ENCODE measurements at places on chromosomes 2 and 18. TPM values are rescaled to one million over a fixed set of nuclear protein-coding genes. Genes with fewer than 3 reads are reported as not detected.

ADCYAP1 gene
- polyA plus RNA-seq = 0.34 TPM

VSNL1 gene
- 4.9 TPM for polyA plus RNA-seq

EGR4 gene
- not detected for polyA plus RNA-seq

SP140 gene
- 0.62 TPM for polyA plus RNA-seq

AMER3 gene
- polyA plus RNA-seq = not detected

MBP gene
- polyA plus RNA-seq = 12.9 TPM

CTLA4 gene
- 0.09 TPM for polyA plus RNA-seq

SPDYA gene
- polyA plus RNA-seq = 1.2 TPM

DNA sequence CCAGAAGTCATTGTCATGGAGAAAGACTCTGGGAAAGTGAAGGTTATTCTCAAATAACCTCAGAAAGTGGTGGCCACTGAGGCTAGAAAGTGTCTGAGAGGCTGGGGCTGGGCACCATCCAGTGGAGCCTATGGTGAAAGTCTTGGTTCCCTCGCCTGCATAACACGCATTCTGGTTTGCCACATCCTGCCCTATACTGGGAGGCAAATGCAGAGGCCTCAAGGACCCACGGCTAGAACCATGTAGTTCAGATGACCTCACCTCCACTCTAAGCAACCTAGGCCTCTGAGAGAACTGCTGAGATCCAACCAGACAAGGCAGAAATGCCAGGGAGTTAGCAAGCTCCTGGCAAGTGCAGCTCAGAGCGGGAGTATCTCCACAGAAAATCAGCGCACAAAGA lies 5.1 kb downstream of the ITGB6 start:
- DNase-seq = no peak

DNA sequence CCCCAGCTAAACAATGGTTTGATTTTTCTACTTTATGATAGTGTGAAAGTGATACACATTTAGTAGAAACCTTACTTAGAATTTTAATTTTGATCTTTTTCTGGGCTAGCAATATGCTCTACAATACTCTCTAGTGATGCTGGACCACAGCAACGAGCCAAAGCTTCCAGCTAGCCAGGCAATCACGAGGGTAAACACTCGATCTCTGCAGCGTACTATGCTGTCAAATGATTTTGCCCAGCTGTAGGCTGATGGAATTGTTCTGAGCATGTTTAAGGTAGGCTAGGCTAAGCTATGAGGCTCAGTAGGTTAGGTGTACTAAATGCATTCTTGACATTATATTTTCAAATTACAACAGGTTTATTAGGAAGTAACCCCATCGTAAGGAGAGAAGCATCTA lies 207.5 kb downstream of the LRRTM4 start:
- no peak for DNase-seq

DNA sequence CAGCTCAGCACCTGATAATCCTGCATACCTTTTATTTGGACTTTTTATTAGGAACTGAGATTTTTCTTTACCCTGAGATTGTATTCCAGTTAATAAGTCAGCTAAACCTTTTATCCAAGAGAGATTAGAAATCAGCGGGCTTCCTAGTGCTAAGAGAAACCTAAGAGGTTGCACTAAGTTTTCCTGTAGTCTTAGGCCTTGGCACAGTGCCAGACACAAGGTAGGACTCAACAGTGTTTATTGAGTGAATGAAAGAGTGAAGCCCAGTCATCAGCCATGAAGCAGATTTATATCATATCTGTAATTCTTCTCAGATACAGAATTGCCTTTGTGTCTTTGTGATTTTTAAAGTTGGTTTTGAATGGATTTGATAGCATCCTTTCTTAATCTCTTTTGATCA lies 13.6 kb downstream of the OTX1 start:
- no peak for DNase-seq

- peak; percentile 92 for DNase-seq
Observed at GRCh38 chr2:189411860-189412259, 29.4 kb upstream of the WDR75 start.

DNA sequence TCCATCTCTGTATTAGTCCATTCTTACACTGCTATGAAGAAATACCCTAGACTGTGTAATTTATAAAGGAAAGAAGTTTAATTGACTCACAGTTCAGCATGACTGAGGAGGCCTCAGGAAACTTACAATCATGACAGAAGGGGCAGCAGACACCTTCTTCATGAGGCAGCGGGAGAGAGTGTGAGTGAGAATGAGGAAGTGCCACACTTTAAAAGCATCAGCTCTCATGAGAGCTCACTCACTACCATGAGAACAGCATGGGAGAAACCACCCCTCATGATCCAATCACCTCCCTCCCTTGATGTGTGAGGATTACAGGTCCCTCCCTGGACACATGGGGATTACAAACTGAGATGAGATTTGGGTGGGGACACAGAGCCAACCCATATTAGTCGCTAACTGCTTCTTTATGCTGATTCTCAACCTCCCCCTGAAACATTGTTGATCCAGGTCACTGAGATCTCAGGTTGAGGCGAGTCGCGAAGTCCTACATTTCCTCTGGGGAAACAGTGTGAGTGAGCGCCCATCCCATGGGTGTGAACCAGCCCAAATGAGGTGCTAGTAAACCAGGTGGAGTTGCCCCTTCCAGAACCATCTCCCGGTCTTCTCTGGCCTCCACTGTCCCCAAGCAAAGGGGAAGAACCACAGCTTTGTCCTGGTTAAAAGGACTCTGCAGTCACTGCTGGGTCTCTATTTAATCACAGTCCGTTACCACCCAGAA lies 123.8 kb downstream of the CAPN13 start:
- DNase-seq = no peak

- DNase-seq = no peak
Observed at GRCh38 chr2:69689466-69689865, 45.9 kb upstream of the AAK1 start.

GRCh38 chr2:148533004-148533403 lies 111.5 kb upstream of the EPC2 start:
- DNase-seq = no peak

- DNase-seq = no peak
Observed at GRCh38 chr2:147980940-147981528, 39.5 kb downstream of the ORC4 start.

DNA sequence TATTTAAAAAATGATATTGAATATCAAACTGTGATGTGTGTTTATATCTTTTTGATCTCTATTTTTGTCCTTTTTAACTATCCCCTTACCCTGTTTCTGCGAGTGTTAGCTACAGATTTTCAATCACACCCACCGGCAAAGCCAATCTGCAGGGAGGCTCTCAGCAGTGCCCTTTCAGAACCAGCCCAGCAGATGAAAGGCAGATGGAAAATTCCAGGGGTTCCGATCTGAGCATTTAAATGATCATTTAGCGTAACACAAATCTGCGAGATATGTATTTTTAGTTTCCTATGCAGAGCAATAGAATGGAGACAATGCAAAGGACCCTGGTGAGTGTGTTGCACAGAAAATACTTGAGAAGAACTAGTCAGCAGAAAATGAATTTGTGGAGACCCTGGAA lies 2170.5 kb upstream of the PIK3C3 start:
- no peak for DNase-seq

- no peak for DNase-seq
Observed at GRCh38 chr2:136210455-136210805, 92.5 kb upstream of the CXCR4 start.

DNA sequence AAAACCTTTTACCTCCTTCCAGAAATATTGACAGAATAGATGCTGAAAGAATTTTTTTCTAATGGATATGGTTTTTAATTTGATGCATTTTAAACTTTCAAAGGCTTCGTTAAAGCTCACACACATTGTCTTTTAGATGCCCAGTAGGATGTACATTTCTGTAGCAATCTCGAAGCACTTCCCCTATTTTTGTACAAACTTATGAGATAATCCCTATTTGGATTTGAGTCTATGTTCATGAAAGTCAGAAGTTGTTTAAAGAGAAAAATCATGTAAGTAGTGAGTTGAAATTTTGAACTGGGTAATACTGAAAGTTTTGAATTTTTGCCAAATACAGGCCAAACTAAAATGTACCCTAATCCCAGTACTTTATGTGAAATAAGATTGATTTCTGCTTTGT lies 38.1 kb upstream of the MMADHC start:
- DNase-seq = no peak

DNA sequence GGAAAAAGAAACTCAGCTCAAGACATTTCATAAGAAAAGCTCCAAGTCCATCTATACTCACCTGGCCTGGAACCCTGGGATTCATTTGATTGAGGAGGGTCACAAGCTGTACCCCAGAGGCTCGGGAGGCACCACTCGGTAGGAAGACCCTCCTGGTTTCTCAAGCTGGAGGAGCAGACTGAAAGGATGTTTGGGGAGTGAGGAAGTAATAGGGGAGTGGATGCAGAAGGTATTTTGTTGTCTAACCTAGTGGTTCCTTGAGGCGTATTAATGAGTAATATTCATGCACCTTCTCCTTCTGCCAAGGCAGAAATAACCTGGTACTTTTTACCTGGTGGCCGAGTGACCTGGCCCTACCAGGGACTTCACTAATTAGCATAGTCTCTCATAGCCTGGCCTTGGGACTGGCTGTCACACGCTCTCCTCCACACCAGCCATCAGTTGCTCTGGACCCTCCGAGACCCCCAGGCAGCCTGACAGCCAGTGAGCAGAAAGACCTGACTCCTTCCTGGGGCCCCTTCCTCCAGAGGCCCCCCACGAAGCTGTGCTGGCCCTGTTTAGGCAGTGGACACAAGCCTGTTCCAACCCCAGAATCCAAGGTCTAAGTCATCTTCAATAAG lies 161.4 kb downstream of the BCL2 start:
- no peak for DNase-seq

Measured in forelimb muscle (tissue), 1 donor.